Stimulated activated CD4-positive, alpha-beta T cell treated with anti-CD3 and anti-CD28 coated beads, Interleukin-12 subunit alpha, Interleukin-12 subunit beta, amount 100 ng/mL, for 48 hours (primary cell): ENCODE measurements at places on chromosomes 6 and 20.

DNA sequence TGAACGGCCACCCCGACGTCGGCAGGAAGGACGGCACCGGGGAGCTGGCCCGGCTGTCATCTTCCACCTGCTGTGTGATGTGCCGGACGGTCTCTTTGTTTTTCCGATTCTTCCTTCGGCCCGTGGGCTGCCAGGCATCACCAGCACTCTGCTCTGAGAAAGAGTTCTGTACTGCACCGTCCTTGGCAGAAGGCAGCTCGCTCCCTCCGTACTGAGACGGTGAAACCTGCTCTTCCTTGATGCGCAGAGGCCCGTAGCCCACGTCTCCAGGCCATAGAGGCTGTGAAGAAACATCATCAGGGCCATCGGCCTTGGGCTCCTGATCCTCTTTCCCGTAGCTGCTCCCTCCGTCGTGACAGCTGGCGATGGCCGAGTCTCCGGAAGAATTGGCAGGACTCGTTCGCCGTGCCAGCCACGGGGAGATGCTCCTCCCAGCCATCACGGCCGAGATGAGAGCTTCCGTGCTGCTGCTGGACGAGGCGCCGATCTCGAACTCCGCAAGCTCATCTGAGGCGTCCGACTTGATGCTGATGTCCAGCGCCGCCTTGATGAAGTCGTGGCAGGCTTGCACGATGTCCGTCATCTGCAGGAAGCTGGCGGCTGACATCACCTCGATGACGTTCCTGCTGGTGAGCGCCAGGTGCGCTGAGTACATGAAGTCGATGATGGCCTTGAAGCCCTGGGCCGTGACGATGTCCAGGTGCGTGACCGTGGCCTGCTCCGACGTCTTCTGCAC lies 41.1 kb downstream of the ZBTB46 start:
- DNase-seq, result no peak

DNA sequence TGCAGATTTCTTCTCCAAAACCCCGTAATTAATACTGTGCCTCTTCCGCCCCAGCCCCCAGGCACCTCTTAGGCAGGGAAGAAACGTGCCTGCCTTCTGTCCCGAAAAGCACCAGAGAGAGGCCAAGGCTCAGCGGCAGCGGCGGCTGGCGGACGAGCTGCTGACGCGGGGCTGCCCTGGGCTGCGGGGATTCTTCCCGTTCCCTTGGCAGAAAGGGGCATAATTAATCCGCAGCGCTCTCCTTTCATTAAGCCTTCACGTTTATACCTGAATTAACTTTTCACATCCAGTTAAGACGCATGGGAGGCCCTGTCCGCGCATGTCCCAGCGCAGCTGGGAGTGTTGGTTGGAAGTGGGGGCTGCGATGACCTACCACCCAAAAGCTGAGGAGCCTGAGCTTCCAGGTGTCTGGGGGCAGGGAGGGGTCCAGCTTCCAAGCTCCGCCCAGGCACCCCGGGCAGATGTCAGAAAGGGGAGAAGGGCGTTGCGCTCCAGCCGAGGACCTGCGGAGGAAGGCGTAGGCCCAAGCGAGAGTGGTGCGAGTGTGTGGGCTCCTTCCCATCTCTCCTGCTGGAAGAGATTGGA lies 167.4 kb upstream of the LRFN2 start:
- no peak for DNase-seq

DNA sequence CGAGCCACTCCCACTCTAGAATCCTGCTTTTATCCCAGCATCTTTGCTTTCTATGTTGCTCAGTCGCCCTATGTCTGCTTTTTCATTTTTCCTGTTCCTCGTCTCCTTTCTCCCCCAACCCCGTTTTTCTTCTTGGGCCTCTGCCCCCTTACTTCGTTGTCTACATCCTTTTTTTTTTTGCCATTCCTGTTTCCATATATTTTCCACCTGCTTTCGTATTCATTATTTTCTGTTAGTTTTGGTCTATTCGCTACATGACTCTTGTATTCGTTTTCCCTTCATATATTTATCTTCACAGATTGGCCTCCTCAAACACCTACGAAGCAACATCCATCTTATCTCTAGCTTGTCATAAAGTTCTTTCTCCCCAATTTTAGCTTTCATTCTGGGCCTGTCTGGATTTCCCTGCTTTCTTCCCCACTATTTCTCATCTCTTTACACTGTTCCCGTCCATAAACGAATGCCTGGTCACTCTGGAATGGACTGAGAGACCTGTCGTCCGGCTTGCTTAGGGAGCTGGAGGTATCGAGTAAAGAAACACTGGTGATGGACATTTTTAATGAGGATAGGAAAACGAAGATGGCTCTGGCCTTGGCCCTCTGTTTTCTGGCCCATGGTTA lies 915 bp downstream of the PRRC2A start:
- DNase-seq, result no peak

- DNase-seq, result no peak
Observed at GRCh38 chr6:16700202-16700915, 60.9 kb downstream of the ATXN1 start.

- DNase-seq, result no peak
Observed at GRCh38 chr6:86961455-86962200, 24.3 kb downstream of the HTR1E start.

DNA sequence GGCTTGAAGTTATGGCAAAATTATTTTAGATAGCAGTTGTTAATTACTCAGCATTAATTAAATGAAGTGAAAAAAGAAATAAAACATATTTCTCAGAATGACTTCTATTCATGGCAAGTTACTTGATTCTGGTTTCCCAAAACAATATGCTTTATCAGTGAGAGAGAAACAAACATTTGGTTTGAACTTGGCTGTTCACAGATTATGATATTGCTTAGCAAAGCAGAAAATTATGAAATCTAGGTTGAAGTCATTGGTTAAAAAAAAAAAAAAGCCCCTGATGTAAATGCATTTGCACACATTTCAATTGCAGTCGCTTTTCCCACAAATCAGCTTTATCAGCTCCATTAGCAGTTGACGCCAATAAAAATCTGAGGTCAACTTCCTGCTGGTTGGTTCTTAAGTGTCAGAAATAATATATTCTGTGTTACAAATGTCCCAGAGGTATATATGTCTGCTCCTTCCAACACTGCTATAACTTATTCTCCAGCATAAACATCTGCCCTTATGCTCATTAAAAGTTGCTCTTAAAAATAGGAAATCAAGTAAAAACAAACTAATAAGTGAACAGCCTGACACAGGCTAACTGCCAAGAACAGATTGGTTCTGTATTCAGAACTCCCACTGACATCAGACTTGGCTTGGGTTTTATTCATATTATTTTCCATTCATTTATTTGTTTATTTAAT lies 275.4 kb downstream of the PHF3 start:
- no peak for DNase-seq

DNA sequence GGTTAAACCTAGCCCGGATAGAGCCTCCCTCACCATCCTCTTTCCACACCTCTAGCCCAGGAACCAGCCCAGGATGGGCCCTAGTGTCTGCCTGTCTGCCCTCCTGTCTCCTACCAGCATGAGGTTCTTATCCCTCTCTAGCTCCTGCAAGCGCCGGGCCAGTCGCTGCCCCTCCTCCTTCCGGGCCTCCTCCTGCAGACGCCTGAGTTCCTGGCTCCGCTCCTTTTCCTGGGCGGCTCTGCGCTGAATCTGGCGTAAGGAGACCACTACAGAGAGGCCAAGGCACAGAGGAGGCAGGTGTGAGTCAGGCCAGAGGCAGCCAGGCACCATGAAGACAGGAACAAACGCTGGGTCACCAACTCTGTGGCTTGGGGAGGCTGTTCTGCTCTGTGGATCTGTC lies 4.3 kb upstream of the PSORS1C2 start:
- DNase-seq, result no peak

GRCh38 chr20:57476084-57476526 lies 48.8 kb downstream of the CTCFL start:
- DNase-seq, result no peak

- no peak for DNase-seq
Observed at GRCh38 chr6:113649276-113649675, 207.9 kb upstream of the MARCKS start.

GRCh38 chr20:23776067-23776771 lies 25.5 kb upstream of the CST1 start:
- no peak for DNase-seq

- no peak for DNase-seq
Observed at GRCh38 chr20:41897708-41898107, 279.5 kb upstream of the CHD6 start.

- no peak for DNase-seq
Observed at GRCh38 chr6:73516514-73517489, 4.0 kb downstream of the EEF1A1 start.

DNA sequence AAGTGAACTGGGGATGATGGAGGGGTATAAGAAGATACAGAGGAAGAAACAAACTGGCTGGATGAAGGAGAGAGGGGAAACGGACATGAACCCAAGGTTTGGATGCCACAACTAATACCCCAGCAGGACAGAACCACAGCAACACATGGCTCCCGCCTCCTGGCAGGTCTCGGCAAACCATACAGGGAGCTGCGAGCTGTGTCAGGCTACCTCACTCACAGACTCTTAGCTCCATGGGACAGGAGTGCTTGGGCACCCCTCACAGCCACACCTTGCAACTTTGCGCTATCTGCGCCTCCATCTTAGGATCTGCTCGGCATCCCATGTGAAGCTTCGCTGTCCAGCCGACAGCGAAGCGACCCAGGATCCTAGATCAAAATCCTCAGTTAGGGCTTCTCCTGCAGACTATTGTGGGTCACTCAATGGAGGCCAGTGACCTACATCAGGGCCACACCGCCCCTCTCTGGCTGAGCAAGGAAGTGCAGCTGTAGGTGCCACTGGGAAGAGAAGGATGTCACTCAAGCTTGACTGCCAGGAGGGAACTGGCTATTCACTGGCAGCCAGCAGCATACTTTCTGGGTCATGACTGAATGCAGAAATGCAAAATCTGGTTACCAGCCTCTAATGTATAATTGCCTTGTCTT lies 174.4 kb upstream of the RIN2 start:
- peak; percentile 9 for DNase-seq

- DNase-seq, result peak; percentile 20
Observed at GRCh38 chr20:1764136-1765033, 106.8 kb upstream of the SIRPG start.

GRCh38 chr20:3472105-3472504 lies 1.3 kb downstream of the ATRN start:
- DNase-seq, result no peak
